CD8-positive, alpha-beta T cell (primary cell): ENCODE measurements at places on chromosomes 2 and 18.
A peak's percentile ranks its signal among the peaks of the same experiment; 100 is the strongest.

DNA sequence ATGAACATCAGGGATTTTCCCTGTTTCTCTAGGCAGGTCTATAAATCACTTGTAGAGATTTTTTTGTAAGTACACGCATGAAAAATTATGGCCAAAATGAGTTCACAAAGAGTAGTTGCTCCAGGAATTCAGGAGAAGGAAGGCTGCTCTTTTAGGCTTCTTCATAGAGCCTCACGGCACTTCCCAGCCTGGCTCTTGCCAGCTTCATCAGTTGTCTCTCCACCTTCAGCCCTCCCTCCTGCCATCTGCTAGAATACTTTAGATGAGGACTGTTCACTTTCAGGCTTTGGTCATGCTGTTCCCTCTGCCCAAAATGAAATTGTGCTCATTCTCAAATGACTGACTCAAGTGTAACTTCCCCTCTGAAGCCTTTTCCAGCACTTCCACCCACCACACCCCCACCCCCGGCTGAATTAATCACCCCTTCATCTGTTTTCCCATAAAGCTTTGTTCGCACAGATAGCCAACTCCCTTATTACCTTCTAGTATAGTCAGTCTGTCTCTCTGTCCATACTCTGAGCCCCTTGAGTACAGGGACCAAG, 1.8 kb upstream of the ABCA12 start:
- no peak for DNase-seq

DNA sequence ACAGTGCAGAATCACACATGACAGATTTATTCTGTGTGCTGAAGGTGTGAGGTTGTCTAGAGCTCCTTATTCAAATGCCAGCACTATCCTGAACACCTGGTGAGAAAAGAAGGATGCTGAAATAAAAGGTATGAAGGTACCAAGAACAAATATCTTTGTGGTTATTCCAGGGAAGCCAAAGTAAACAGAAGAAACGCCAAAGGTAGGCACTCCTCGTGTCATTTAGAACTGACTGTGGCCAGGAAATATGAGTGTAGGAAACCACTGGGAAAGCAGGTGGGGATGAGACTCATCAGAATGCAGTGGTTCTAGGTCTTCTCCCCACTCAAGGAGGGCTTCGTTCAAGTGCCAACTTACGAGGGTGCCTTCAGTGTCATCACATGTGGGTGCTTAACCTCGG, 80.8 kb downstream of the KIF5C start:
- no peak for DNase-seq

- DNase-seq: no peak
These were observed 27.6 kb upstream of the KYNU start for GRCh38 chr2:142849820-142850219.

DNA sequence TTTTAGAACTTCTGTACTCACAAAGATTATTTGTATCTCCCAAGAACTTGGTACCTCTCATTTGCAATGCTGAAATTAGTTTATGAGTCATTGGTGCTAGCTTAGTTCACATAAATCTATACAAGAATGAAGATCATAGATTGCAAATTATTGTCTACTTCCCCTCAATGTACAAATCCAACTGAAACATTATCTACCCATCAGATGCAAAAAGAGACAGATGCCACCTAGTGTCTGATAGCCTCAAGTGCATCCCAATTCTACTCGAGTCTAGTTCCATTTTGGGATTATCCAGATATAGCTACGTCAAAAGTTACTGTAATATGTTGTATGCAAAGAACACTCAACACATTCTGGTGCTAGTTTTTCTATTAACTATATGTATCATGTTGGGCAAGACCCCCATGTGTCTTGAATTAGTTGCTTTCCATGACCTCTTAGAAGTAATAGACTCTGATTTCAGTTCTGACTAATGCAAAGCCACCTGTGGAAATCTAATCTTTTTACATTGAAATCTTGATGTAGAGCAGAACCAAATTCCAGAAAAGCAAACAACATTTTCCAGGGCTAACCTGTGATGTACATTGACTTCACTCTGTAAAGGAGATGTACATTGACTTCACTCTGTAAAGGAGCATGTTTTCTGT, 210.0 kb downstream of the RBM43 start:
- DNase-seq: no peak

GRCh38 chr2:60445684-60446179, 107.7 kb downstream of the BCL11A start:
- no peak for DNase-seq

DNA sequence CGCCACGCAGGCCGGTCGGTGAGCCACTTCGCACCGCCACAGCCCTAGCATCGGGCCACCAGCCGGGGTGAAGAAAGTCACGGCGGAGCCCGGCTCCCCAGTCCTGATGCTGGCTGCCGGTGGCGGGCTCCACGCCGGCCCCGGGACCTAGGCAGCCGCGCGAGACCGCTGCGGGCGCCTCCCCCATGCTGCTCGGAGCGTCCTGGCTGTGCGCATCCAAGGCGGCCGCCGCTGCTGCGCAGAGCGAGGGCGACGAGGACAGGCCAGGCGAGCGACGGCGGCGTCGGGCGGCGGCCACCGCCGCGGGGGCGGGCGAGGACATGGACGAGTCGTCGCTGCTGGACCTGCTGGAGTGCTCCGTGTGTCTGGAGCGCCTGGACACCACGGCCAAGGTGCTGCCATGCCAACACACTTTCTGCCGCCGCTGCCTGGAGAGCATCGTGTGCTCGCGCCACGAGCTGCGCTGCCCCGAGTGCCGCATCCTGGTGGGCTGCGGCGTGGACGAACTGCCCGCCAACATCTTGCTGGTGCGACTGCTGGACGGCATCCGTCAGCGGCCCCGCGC, 433 bp downstream of the SH3RF3 start:
- DNase-seq: peak; percentile 23

GRCh38 chr18:46630160-46630559, 26.9 kb downstream of the LOXHD1 start:
- no peak for DNase-seq

GRCh38 chr2:201363857-201364560, 6.9 kb upstream of the FLACC1 start:
- peak; percentile 75 for DNase-seq

- no peak for DNase-seq
These were observed 8.3 kb downstream of the ALPP start for GRCh38 chr2:232386740-232387450.

DNA sequence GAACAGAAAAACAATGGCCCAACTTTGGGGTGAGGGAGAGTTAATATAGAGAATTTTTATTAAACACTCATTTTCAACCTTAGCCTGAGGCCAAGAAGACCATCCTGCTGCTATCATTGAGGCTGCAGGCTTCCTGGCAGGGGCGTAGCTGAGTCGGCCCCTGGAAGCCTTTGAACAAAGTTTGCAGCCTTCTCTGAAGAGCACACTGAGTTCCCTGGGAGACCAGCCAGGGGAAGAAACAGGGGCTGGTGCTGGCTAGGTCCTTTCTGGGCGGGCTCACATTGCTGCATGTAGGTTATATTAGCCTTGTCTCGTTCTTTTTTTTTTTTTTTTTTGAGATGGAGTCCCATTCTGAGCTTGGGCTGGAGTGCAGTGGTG, 126.8 kb upstream of the HS6ST1 start:
- DNase-seq: no peak

GRCh38 chr2:163626639-163627109, 109.1 kb downstream of the FIGN start:
- no peak for DNase-seq

DNA sequence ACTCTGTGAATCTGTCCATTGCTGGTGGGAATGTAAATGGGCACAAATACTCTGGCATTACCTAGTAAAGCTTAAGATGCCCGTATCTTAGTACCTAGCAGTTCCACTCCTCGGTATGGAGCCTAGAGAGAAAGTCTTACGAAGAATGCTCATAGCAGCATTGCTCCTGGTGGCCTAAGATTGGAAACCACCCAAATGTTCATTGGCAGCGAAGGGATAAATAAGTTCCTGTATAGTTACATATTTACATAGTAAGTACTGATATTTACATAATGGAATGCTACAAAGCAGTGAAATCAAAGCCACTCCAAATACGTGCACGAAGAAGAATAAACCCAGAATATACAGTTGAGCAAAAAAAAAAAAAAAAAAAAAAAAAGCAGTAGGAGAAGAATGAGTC, 46.7 kb upstream of the PDIA6 start:
- no peak for DNase-seq

DNA sequence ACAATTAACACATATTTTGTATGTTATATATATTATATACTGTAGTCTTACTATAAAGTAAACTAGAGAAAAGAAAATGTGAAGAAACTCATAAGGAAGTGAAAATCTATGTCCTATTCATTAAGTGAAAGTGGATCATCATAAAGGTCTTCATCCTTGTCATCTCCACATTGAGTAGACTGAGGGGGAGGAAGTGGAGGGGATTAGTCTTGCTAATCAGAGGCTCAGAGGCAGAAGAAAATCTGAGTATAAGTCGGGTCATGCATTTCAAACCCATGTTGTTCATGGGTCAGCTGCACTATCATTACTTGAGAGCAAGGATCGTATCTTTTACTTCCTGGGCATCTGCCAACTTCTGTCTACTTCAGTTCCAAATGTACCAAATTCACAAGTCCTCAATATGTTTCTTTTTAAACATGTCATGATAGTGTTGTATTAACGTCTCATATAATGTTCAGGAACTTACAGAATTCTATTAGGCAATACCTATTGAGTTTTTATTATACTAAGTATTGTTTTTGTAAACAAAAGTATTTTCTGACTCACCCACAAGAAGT, 208.9 kb upstream of the BOD1L2 start:
- DNase-seq: no peak

DNA sequence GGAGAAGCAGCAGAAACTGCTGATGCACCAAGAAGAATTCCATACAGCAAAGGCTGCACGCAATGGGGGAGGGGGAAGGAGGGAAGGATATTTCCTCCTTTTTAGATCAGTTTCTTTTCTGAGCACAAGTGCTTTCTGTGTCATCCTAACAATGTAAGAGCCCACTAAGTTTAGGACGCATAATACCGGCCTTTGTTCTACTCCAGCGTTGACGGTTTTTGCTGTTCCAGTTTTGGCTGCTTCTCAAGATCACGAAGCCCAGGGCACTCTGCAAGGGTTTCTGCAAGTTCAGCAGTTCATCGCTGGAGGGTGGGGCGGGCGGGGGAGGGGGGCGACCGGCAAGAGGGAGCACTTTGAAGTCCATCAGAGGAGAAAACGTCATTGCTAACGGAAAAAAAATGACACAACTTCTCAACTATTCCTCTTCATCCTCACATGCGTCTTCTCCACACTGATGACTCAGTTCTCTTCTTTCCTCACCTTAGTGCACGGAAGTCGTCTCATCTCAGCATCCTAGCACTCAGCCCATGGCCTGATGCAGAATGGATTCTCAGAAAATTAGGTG, 8.7 kb downstream of the FAM178B start:
- DNase-seq: no peak

DNA sequence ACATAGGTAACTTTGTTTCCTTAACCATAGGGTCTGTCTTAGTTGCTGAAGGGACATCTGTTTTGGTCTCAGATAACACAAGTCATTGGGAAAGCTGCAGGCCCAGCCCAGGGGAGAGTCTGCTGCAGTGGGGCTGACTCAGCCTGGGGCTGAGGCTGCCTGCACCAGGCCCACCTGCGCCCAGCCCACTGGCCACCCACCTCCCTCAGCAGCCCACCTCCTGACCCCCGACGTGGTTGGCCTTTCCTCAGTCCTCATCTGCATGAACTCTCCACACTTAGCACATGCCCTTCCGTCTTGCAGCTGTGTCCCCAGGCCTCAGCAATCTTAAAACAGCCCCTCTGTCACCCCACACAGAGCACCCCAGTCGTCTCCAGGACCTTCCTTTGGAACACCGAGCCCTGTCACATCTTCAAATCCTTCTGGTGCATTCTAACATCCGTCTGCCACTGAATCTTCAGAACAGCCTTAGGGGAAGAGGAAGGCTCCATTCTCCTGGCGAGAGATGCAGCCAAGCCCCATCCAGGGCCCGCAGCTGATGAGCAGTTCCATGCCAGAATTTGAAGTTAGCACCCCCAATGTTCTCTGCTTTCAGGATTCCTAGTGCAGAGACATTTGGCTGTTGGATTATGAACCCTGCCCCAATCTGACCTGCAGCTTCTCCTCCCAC, 231.4 kb downstream of the SEPTIN10 start:
- DNase-seq: no peak

GRCh38 chr2:32242331-32242730, 22.4 kb downstream of the NLRC4 start:
- DNase-seq: no peak

DNA sequence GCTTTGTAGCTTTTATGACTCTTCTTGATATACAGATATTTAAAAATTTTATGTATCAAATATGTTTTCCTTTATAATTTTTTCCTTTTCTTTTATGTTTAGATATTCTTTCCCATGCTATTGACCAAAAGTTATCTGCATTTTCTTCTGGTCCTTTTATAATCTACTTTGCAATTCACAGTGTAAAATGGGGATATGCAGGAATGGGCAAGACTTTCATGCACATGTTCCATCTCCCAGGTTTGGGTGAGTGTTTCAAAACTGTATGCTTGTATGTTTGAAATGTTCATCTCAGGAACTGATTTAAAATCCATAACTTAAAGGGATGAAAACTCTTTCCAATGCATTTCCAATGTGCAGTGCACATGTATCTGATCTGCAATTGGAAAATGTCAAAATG, 199.9 kb downstream of the MEIS1 start:
- no peak for DNase-seq

GRCh38 chr2:158172719-158173118, 71.0 kb downstream of the UPP2 start:
- DNase-seq: no peak

DNA sequence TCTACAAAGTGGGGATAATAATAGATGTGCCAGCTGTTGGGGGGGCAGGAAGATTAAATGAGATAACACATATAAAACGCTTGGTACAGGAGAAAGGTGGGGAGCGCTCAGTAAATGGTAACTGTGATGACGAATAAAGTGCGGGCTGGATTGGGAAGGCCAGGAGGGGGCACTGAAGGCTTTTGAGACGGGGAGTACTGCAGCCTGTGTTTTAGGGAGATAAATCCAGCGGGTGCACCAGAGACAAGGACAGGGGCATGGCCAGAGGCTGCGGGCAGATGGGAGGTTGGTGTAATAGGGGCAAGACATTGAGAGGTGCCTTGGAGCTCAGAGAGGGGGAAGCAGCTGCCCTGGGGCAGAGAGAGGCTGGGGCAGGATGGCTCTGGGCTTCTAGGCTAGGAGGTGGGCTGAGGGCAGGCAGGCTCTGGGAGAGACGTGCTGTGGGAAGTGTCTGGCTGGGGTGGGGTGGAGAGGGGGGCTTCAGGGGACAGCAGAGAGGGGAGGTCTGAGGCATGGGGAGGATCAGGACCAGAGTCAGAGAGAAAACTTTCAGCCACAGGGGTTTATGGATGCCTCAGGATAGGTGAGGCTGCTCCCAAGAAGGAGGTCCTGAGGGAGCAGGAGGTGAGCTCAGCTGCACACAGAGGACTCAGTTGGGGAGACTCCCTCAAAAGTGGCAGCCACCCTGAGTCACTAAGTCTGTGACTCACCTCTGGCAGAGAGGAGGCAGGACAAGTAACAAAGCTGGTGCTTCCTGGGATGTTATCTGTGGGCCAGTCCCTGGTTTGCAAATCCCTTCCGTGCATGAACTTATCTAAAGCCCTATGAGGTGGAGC, 18.8 kb downstream of the TEX44 start:
- peak; percentile 45 for DNase-seq
